Tibial artery (tissue), 4 donors: ENCODE measurements at places on chromosomes 12 and 14.

GRCh38 chr14:59313658-59314608, 125.5 kb downstream of the DAAM1 start:
- no peak for DNase-seq

- DNase-seq = no peak
Measured at GRCh38 chr12:54232790-54233189, 44.0 kb upstream of the SMUG1 start.

DNA sequence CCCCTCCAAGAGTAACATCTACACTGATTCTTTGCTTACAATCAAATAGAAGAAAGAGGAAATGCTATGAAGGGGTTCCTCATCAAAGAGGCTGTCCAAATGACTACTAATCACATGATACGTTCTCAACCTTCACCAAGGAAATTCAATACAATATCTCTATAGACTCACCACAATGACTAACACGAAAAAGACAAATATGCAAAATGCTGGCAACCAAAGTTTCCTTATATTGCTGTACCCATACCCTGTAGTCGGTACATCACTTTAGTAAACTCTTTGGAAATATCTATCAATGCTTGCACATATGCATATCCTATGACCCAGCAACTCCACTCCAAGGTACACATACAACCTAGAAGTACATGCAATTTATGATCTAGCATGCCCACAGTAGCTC, 1296.6 kb downstream of the AACS start:
- no peak for DNase-seq

GRCh38 chr14:105010106-105010505, 10.8 kb downstream of the CDCA4 start:
- no peak for DNase-seq

DNA sequence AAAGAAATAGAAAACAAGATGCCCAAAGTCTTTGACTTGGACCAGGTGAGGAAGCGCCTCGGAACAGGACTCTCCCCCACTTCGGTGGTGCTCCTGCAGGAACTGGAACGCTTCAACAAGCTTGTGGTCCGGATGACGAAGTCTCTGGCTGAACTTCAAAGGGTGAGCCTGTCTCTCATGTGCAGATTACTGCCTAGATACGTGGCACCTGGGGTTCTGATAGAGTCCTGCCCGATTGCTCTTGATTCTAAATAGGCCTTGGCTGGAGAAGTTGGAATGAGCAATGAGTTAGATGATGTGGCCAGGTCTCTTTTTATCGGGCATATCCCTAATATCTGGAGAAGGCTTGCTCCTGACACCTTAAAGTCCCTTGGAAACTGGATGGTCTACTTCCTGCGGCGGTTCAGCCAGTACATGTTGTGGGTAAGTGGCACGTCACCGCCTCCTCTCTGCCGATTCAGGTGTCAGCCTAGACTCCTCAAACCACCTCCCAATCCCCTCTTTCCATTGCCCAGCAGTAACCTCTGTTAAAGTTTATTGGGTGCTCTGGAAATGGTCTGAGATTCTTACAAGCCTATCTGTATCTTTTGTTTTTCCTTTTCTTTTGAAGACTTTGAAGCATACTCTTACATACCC, 40.8 kb downstream of the CCDC92 start:
- no peak for DNase-seq

DNA sequence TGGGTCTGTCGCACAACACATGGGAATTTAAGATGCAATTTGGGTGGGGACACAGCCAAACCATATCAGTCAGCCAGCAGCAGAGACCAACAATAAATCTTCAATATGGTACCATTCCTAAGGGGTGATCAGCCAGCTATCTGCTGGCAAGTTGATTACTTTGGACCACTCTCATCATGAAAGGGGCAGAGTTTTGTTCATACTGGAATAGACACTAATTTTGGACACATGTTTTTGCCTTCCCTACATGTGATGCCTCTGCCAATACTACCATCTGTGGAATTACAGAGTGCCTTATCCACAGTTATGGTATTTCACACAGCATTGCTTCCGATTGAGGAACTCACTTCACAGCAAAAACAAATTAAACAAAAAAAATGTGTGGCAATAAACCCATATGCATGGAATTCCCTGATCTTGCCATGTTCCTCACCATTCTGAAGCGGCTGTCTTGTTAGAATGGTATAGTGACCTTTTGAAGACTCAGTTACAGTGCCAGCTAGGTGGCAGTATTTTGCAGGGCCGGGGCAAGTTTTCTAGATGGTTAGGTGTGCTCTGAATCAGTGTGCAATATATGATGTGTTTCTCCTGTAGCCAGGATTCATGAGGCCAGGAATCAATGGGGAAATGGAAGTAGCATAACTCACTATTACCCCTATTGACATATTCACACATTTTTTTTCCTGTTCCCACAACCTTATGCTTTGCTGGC, 179.0 kb upstream of the IGF1 start:
- no peak for DNase-seq

- no peak for DNase-seq
Measured at GRCh38 chr12:41680155-41680554, 464.5 kb downstream of the GXYLT1 start.

DNA sequence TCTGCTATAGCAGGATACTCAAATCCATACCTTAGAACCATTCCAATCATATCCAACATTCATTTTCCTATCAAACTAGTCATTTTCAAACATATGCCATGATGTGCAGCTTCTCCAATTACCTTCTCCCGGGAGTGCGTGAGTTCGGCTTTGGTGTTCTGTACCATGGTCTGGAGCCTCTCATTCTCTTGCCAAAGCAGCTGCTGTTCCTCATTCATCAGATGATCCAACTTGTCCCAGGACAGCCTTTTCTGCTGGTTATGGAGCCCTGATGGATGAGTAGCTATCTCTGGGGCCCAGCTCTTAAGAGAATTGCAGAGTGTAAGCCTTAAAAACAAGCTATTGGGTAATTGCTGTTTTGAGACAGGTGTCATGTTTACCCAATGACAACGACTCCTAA, 71.1 kb upstream of the SAV1 start:
- no peak for DNase-seq

DNA sequence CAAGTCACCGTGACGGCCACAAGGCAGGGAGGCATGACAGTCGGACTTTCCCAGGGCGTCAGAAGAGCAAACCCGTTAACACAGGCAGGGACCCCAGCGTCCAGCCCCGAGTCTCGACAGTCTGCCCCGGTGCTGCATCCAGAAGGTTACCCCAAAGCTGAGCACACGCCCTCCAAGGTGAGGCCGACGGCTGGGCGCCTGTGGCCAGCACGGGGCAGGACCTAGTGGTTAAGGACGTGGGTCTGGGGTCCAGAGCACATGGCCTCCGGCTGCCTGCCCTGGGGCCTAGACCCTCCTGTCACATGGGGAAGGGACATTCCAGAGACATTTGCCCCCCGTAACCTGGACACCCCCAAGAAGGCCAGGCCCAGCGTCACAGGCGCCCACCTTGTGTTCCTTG, 29.7 kb upstream of the BTBD6 start:
- DNase-seq = no peak

DNA sequence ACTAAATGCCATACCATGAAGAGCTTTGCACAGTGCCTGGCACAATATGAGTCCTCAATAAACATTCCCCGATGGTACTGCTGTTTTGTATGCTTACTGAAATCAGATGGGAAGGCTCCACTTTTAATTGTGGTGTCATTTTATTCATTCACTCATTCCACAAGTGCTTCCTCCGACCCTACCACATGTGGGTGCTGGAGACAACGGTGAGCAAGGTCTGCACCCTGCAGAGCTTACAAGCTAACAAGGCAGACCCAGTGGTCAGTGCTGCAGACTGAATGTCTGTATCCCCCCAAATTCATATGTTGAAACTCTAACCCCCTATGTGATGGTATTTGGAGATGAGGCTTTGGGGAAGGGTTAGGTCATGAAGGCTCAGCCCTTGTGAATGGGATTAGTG, 48.3 kb downstream of the RFX4 start:
- no peak for DNase-seq

GRCh38 chr14:76953311-76953945, 75.1 kb downstream of the IRF2BPL start:
- DNase-seq = peak; percentile 89
